ENCODE measurements at places on chromosomes 2 and 18.
A peak's percentile ranks its signal among the peaks of the same experiment; 100 is the strongest.

DNA sequence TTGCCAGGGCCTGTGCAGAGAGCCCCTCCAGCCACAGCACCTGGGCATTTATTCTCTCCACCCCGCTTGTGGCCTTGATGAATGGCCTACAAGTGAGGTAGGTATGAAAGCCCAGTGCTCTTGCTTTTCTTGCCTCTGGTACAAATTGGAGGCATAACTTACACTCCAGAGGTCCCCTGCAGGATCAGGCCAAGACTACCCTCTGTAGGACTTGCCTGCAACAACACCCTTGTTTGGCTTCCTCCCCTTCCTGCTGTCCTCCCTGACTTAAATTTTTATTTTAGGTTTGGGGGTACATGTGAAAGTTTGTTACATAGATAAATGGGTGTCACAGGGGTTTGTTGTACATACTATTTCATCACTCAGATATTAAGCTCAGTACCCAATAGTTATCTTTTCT is 95.7 kb downstream of the CDC42EP3 start:
- no peak for DNase-seq

DNA sequence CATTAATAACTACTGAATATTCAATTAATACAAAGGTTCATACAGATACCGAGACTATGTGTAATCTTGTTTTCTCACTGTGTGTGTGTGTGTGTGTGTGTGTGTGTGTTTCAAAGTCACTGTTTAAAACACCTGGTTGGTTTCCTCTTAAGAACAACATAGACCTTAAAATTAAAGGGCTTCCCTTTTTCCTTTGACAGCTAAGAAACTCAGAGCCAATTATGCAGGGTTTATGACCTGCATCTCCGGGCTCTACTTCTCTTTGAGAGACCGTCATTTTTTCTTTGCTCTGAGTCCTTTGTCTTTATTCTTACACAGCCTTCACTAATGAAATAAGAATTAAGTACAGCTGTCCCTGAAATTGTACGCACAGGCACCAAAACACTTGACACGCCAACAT is 145.6 kb downstream of the HDAC4 start:
- no peak for DNase-seq

DNA sequence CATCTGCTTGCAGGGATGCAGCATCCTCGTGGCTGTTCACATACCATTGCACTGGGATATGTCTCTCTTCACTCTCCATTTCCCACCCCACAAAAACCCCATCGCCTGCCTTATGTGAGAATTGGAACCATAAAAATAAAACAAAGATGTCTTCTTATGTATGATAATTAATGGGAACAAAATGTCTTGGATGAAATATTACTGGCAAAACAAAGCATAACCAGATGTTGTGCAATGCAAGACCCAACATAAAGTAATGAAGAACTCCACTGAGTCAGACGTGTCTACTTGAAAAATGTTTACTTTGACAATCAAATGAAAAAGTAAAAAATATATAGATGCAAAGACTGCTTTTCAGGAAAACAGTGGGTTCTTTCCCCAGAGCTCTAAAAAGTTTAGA is 611.3 kb upstream of the SYT4 start:
- DNase-seq: peak; percentile 87

- DNase-seq: no peak
Observed at GRCh38 chr2:236026841-236027240, 141.3 kb downstream of the GBX2 start.

- DNase-seq: no peak
Observed at GRCh38 chr2:204357286-204357685, 188.0 kb upstream of the PARD3B start.

DNA sequence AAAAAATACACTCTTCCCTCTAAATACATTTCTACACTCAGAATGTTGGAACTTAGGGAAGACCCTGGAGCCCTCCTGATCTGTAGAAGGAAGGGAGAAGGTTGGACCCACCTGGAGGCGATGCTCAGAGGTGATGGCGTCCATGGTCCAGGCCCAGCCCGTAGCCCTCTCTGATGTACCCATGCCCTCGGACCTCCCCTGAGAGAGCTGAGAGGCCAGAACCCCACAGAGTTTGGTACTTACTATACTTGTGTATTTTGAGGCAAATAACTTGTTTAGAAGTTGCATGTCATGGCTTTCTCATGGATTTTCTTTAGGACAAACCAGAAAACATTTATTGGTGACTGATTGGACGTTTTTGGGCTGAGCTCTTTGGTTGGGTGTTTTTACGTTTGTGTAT is 10.5 kb downstream of the CTDP1 start:
- DNase-seq: no peak

DNA sequence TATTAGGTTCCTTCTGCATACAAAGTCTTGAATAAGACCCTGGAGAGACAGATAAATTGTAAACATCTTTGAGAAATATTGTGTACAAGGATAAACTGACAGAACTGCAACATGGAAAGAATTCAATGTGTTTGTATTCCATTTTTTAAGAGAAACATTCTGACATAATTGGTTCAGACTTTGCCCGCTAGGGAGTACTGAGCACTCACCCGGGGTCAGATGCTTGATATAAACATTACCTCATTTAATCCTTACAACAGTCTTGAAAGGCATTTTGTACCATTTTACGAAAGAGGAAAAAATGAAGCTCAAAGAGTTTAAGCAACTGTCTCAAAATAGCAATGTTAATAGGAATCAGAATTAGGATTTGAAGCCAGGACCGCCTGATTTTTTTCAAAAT is 416.7 kb upstream of the CRIM1 start:
- DNase-seq: no peak

- peak; percentile 8 for DNase-seq
Observed at GRCh38 chr2:215071676-215072075, 66.8 kb downstream of the ABCA12 start.

DNA sequence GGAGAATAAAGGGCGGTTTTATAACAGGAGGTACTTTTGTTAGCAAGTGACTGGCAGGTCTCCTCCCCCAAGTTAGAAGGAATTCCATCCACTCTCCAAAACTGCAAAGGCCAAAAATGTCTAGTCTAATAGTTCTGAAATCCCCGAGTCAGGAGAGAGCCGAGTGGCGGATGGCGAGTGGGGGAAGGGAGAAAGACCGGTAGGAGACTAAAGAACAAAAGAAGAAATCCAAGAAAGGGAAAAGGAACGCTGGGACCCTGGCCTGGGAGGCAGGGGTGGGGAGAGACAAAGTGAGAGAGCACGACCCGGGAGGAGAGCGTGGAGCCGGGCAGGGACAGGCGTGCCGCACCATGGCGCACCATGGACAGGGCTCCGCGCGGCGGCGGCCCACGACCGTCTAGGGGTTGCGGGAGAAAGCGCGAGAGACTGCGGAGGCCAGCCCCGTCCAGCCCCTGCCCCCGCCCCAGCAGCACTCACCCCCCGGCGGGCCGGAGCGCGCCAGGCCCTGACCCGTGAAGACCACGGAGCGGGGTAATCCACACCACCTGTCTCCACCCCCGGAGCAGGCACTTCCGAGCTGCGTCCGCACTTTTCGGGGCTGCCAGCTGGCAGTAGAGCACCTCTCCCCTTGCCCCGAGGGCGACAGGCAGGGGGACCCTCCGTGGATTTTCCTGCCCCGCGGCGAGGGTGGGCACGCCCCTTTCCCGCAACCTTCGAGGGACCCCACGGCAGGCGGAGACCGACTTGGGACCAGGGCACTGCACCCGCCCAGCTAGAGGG is 1.6 kb downstream of the CDH2 start:
- peak; percentile 34 for DNase-seq
